ENCODE measurements at places on chromosomes 2 and 18.
A peak's percentile ranks its signal among the peaks of the same experiment; 100 is the strongest.

DNA sequence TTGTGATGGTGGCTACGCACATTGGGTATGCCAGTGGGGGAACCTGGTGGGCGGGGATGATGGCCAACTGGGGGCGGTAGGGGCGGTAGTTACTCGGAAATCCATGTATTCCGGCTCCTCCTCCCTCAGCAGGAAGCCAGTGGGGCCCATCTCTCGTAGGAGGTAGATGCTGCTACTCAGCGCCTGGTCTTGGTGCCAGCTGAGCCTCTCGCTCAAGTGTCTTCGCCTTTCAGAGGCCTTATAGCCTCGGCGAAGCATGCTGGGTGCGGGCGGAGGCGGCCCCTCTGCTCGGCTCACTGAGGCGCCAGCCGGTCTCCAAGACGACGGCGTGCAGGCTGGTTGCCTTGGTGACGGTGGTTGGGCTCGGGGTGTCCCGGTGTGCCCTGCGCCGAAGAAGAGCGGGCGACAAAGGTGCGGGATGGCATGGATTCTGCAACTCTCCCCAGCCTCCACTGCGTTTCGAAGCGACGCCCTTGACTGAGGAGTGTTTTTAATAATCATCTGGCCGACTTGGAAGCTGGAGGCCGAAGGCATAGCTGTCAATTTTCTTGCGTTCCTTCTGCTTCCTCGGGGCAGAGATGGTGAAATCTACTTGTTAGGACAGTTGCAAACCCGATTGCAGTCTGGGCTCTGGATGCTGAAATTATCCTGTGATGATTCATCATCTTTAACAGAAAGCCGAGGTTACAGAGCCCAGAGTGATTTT is at the start of gene ZSWIM2:
Gene ZSWIM2, minus strand, starts transcription at position 298 of the 706 bp plus-strand sequence. Its CDS starts 40 bp downstream, at position 258.
- DNase-seq, result no peak

DNA sequence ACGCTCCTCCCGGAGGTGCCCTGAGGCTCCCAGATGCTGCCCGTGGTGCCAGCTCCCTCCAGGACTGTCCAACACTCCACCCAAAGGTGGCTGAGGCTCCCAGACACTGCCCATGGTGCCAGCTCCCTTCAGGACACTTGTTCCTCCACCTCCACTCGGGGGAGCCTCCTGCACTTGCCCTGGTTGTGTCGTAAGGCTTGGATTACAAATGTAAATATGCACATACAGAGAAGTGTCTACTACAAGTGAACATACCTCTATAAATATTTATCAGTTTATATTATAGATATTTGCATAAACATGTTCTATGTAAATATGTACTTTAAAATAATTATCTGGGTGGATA is 143.3 kb downstream of the PXDN start:
- no peak for DNase-seq

- DNase-seq, result peak; percentile 62
Measured at GRCh38 chr2:197777823-197778407, 7.2 kb downstream of the BOLL start.

GRCh38 chr18:62387257-62387656 is 62.1 kb downstream of the TNFRSF11A start:
- DNase-seq, result no peak

DNA sequence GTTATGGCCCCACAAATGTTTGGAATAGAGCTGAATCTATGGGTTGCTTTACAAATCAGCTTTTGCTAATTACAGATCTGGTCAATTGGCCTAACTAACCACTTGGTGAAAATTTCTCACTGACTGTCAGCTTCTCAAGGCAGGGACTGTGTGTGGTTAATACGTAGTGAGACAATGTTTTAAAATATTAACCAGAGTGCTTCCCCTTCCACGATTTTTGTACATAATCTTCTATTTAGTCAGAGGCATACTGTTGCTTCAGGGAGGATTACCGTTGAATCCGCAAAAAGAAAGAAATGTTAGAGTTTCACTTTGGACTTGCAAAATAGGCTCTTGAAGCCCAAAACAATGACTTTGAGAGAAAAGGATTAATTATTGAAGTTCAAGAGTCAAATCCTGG is 14.9 kb upstream of the KCNS3 start:
- no peak for DNase-seq

DNA sequence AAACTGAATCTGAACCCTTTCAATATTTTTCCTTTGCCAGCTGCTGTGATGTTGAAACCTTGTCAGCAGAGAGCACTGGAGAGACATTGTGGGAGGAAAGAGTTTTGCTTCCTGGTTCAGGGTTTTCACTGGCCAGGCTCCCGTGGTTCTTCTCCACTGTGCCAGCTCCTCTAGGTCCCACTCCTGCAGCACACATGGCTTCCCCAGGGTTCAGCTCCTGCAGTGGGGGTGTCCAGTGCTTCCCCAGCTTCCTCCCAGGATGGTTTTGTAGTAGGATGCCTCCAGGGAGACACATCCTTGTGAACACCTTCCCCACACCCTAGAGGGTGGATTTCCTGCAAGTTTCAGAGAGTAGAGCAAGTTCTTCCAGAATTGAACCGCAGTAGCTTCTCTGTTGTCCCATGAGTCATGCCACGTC is 24.0 kb upstream of the SULT1C3 start:
- DNase-seq, result peak; percentile 61

DNA sequence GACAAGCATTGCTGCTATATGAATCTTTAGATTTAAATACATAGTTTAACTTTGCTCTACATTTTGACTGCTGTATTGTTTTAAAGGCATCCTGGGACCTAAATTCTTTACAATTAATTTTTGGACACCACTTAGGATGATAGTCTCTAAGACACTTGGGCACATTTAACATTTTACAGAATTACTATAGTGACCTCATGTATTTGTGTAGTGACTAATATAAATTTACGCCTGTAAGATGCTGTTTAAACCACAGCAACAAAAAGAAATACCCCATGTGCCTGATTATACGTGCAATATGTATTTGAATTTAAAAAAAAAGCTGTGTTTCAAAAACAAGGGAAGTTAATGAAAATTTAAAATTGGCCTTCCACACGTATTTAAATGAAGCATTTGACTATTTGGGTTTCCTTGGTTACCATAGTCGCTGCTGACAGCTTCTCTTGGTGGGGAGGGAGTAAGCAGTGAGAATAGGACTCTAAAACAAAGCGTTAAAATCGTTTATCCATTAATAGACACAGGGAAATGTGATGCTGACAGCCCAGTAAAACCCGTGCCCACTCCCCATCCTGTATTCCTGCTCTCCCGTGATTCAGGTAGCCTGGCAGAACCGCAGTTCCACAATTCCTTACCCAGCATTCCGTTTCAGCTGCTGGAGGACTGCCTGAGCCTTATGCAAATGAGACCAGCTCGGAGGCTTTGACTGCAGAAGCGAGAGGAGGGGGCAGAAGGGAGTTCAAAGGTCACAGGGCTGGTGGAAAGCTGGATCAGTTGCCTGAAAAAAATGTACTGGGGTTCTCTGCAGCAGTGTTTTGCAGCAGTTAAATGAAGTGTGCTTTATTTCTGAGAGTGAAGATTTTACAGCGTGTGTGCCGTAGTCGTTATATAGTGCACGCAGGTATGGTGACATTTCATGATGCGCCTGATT is 104.3 kb downstream of the CSRNP3 start:
- DNase-seq, result peak; percentile 3

DNA sequence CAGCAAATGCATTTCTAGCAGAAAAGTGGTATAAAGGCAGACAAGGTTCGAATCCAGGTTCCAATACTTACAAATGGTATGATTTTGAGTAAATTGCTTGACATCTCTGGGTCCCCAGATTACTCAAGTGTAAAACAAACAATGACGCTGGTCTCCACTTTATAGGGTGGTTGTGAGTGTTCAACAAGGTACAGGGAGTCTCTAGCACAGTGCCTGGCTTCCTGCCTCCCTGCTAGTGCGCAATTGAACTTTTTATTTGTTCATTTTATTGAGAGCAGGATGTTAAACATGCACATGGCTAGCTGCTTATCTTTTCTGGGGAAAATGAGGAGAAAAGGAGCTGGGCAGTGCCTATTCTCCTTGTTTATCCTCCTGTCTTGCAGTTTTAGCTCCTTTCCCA is 74.9 kb upstream of the MYL1 start:
- no peak for DNase-seq
